Left renal cortex interstitium (tissue), 4 donors: ENCODE measurements at places on chromosomes 2 and 18. TPM values are rescaled to one million over a fixed set of nuclear protein-coding genes. Genes with fewer than 3 reads are reported as not detected.

DNA sequence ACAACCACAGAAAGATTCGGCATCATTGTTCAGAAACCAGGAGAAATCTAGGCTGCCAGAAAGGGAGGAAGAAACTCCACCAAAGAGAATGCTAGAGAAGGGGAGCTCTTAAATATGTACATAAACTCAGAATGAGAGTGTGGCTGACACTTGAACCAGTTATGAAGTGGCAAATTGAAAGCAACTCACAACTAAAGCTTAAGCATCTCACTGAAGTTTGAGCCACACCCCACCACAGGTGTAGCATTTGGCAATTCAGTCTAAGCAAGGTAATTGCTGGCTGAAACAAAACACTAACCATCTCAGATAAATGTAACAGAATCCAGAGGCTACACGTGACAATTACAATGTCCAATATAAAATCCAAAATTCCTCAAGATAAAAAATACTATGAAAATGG is 168.4 kb downstream of the DOK6 start:
- DNase-seq, result no peak

The RALB gene
- polyA plus RNA-seq, result 75.4 TPM

- no peak for DNase-seq
These were observed 24.1 kb downstream of the SLC14A2 start for GRCh38 chr18:45639408-45639807.

DNA sequence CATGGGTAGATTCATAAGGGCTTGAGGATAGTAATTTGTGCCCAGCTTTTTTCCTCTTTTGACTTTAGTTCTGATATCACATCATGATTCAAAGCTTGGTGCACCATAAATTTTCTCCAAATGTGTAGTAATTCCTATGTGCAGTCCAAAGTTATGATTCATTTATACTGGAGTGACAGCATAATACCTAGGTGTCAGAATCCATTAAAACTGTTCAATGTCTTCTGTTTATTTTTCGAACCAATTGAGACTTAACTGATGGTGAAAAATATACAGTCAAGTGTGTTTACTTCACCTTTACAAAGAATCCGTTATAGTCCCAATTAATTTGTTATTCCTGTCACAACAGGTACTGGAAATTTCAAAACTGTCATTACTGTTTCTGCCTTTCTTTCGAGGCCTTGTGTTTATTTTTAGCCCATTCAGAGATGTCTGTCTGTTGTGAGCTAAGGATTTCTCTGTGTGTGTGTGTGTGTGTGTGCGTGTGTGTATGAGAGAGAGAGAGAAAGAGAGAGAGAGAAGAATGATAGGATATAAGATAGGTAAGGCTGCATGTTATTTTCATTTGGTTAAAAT is 389.7 kb upstream of the ATP5MC3 start:
- no peak for DNase-seq

The KHK gene
- 45.4 TPM for polyA plus RNA-seq

DNA sequence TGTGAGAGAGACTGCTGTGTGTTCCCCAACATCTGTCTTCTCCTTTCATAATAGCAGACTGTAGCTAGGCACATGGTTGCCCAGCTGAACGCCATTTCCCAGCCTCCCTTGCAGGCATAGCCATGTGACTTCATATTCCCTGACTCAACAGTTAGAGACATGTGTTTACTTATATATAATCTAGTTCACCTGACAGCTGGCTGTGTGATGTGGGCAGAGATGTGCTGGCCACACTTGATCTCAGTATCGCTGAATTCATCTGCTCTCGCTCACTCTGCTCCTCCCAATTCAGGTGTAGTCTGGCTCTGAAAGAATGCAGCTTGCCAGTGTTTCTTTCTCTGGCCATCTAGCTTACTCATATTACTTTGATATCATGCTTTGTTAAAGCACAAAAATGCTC is 52.3 kb upstream of the SEC11C start:
- no peak for DNase-seq

The MAP3K19 gene
- 0.37 TPM for polyA plus RNA-seq

GRCh38 chr2:115483666-115484065 is 1041.2 kb downstream of the DPP10 start:
- DNase-seq, result no peak

DNA sequence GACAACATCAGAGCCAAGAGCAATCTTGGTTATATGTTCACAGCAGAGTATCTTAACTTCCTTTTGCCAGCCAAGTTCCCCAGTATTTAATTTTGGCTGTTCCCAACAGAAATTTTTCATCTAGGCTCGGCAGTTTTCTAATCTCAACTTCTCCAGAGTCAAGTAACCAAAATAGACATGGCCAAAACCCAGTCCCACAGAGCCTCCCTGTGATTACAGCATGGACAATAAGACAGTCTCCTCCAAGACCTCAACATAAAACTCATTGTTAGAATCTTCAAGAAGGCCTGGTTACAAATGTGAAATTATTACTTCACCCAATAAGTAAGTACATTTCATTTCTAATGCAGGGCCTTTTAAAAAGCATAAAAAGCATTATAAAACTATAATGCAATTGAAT is 445.7 kb downstream of the NCKAP5 start:
- no peak for DNase-seq

The XDH gene
- 0.05 TPM for polyA plus RNA-seq

DNA sequence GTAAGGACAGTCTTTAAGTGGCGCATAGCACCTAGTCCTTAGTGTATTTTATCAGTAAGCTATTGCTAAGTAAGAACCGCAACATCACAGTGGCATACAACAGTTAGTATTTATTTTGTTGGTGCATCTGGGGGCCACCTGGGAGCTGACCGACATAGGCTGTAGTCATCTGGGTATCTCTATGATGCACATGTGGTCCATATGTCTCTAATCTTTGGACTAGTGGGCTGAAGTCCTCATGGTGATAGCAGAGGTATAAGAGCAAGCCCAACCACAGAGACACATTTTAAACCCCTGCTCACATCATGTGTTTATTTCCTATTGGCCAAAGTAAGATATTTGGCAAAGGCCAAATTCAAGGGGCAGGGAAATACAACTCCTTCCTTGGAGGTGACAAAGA is 2.9 kb downstream of the CAMKMT start:
- no peak for DNase-seq

DNA sequence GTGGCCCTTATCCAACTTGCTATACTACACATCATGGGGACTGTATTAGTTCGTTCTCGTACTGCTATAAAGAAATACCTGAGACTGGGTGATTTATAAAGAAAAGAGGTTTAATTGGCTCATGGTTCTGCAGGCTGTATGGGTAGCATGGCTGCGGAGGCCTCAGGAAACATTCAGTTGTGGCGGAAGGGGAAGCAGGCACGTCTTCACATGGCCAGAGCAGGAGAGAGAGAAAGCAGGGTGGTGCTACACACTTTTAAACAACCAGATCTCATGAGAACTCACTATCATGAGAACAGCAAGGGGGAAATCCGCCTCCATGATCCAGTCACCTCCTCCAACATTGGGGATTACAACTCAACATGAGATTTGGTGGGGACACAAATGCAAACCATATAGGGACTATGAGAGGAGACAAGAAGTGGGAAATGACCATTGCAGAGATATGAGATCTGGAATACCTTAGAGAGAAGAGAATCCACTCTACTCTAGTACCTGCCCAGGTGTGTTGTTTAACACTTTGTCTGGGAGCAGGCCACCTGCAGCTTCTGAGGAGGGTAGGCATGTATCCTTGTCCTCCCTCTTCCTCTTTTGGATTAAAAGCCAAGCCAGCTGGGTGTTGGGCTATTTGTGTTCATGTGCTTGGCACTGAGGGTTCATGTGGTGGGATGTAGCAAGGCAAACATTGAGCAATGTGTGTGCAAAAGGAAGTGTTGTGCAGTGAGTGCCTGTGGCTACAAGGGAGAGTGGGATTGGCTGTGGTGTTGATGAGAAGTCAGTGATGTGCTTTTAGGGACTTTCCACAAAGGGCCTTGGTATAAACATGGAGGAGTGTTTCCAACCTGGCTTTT is 22.8 kb downstream of the TTLL4 start:
- DNase-seq, result no peak

GRCh38 chr2:200226451-200227426 is 79.8 kb upstream of the SPATS2L start:
- DNase-seq, result no peak

The MAPK4 gene
- 10.2 TPM for polyA plus RNA-seq

The MAL gene
- 368 TPM for polyA plus RNA-seq

DNA sequence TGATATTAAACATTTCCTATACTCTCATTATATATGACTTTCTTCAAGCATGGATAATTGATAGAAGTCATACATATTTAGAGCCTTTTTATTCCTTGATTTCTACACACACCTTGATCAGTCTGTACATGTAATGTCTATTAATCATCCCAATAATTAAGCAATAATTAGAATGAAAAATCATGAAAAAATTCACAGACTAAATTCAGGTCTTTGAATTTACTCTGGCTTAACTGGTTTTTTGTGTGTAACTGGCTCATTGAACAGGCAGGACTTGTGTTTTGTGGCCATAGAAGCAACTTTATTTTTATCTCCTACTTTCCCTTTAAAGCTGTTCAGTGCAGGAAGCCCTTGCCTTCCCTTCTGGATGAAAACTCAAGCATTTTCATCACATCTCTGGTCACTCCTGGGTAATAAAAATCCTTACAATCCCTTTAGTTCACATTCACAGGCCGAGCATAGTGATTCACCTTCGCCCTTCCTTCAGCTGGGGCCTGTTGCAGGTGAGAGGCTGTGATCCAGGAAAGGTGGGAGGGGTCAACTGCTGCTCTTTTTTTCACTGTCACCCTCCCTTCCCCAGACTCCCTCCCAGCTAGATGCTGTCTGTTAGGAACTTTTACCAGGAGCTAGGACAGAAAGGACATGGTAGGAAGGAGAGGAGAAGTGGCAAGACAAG is 58.0 kb upstream of the ITSN2 start:
- DNase-seq, result no peak

- no peak for DNase-seq
These were observed 7.4 kb downstream of the CNNM4 start for GRCh38 chr2:96768083-96768561.

DNA sequence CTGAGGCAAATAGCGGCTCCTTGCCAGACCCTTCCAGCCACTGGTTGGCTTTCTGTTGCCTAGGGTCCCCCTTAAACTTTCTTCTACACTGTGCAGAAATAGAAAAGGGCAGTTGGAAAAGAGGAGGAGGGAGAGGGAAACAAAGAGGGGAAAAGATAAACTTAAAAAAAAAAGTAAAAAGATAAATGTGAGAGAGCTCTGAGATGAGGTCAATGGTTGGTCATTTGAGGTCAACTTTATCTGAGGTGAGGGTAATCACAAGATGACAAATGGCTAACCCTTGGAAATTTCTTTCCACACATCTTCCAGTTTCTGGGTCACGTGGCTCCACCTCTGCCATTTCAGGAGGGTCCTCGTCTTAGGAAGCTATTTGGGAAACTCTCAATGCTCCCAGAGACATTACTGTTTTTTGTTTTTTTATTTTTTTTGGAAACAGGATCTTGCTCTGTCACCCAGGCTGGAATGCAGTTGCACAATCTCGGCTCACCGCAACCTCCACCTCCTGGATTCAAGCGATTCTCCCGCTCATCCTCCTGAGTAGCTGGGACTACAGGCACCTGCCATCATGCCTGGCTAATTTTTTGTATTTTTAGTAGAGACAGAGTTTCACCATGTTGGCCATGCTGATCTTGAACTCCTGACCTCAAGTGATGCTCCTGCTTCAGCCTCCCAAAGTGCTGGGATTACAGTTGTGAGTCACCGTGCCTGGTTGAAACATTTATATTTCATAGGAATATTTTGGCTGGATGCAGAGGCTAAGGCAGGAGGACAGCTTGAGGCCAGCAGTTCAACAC is 199.9 kb downstream of the TGIF1 start:
- DNase-seq, result no peak

DNA sequence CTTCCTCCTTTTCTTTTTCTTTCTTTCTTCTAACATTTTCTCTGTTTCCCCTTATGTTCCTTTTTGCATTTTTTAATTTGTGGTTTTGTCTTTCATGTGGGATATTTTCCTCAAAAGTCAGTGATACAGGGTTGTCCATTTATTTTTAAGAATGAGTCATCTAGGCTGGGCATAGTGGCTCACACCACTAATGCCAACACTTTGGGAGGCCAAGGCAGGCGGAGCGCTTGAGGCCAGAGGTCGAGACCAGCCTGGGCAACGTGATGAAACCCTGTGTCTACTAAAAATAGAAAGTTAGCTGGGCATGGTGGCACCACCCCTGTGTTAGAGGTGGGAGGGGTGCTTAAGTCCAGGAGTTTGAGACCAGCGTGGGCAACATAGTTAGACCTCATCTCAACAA is 35.8 kb downstream of the KATNAL2 start:
- no peak for DNase-seq

DNA sequence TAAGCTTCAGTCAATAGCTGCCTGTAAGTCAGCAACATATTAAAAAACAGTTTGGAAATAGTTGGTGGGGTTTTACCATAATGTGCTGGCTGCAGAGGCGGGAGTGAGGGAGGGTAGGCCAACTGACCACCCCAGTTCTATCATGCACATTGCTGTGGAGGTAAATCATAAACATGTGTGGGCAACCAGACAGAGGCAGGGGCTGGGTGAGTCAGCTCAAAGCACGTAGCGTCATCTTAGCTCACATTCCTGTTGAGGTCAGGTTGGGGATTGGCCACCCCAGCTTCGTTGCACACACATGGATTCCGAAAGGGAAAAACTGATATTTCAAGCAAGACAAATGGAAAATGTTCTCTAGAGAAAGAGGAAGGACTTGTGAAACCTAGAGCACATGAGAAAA is 19.5 kb downstream of the GPR45 start:
- DNase-seq, result no peak

DNA sequence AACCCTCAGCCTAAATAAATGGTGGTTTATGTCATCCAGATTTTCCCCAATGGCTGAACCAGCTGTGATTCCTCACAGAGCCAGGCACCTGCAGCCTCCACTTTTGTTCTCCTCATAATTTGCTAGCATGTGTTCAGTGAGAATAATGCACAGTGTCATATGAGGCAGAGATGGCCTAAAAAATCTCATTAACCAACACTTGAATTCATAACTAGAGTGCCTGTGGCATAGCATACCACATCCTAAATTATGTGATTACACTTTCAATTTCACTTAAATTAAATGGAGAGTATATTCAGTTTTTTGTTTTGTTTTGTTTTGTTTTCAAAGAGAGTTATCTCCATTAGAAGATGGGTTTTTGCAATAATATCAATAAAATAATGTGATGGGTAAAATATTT is 488.0 kb downstream of the CBLN2 start:
- no peak for DNase-seq

DNA sequence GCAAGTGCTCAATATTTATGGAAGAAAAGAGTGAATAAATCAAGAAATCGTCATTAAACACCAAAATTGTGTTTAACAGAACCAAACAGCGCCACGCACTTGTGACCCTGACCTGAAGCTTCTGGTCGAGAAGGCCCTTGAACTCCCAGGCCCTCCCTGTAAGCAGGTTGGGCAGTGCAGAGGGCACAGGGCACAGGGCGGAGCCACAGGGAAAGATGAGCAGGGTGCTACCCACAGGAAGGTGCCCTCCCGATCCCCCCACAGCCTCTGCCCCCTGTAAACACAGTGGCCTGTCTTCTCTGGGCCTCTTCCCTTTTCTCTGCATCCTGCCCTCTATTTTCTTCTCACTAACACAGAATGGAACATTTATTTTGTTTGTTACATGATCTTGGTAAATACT is 16.9 kb upstream of the TUBB6 start:
- no peak for DNase-seq

The IL36B gene
- polyA plus RNA-seq, result not detected

- no peak for DNase-seq
These were observed 14.6 kb downstream of the LDLRAD4 start for GRCh38 chr18:13232971-13233786.
